ENCODE measurements at places on chromosomes 3 and 15.
A peak's percentile ranks its signal among the peaks of the same experiment; 100 is the strongest.

- no peak for DNase-seq
Observed at GRCh38 chr3:3086239-3086638, 23.9 kb downstream of the IL5RA start.

DNA sequence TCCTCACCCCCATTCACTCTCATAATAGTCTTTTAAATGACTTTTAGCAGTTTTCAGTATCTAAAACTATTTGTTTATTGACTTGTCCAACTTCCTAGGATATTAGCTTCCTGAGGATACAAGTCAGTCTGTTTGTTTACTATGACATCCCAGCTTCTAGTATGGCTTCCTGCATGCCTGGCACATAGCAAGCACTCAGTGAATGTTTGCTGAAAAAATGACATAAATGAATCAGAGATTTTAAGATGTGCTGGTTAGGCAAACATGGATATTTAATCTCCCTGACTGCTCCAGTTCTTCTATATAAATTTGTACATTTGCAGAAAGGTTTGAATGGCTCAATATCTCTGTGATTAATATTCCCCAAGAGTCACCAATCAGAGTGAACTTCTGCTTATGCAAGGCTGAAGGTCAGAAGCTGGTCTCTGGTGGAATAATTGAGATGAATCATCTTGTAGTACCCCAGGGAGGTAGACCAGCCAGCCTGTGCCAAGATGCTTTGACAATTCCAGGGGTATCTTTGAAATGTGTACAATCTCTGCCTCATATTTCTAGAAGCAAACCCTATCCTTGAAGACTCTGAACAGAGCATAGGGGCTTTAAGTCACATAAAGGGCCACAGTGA is 219.0 kb upstream of the LMCD1 start:
- DNase-seq: peak; percentile 10

- no peak for DNase-seq
Observed at GRCh38 chr15:42490291-42490670, 660 bp downstream of the ZNF106 start.

DNA sequence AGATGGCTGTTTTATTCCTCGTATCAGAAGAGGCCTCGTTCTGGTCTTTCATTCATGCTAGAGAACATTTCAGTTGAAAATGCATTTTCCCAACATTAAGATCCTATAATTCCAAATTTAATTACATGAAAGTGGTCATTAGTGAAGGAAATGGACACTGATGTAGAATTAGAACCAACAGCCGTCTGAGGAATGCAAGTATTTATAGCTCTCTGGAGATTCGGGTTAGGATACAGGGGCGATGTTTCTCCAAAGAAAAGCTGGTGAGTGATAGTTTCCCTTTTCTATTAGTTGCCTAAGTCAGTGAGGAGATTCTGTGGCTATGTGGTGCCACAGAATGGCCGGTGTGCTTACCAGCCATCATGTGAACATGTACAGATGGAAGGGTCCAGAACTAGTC is 109.0 kb upstream of the IL12A start:
- no peak for DNase-seq

DNA sequence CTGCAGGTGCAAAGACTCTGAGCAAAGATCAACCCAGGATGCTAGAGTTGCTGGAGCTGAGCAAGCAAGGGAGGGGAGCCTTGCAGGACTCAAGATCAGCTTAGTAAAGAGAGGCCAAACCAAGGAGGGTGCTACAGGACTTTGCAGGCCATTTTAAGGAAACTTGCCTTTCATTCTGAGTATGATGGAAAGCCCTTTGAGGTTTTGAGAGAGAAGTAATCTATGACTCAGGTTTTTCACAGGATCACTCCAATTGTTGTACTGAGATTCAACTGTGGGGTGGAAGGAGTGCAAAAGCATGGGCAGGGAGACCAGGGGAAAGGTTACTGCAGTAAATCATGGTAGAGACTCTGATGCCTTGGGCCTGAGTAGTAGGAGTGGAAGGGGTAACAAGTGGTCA is 260.4 kb upstream of the GPR149 start:
- no peak for DNase-seq

DNA sequence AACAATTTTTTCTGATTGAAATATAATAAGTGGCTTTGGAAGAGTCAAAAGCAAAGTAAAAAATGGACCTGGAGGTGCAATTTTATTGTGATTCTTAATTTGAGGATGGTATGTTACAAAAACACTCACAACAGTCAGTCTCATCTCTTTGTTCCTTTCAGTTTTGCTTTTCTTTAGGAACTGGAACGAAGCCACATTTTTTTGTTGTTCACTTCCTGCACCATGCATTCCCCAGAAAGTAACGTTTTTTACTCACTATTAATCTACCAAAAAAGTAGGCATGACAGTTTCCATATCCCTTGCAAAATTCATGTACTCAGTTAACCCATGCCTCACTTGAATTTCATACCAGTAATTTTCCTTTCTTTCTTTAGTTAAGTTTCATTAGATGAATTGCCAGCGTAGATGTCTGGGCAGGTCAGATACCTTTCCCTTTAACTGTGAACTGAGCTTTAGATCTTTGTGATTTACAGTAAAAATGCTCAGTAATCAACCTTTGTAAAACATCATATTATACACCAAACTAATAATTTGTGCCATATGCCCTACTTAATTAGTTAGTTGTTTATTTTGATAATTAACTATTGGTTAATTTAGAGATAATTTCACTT is 384.3 kb downstream of the ROBO1 start:
- no peak for DNase-seq

- peak; percentile 16 for DNase-seq
Observed at GRCh38 chr3:57234613-57235575, 7.4 kb downstream of the APPL1 start.

DNA sequence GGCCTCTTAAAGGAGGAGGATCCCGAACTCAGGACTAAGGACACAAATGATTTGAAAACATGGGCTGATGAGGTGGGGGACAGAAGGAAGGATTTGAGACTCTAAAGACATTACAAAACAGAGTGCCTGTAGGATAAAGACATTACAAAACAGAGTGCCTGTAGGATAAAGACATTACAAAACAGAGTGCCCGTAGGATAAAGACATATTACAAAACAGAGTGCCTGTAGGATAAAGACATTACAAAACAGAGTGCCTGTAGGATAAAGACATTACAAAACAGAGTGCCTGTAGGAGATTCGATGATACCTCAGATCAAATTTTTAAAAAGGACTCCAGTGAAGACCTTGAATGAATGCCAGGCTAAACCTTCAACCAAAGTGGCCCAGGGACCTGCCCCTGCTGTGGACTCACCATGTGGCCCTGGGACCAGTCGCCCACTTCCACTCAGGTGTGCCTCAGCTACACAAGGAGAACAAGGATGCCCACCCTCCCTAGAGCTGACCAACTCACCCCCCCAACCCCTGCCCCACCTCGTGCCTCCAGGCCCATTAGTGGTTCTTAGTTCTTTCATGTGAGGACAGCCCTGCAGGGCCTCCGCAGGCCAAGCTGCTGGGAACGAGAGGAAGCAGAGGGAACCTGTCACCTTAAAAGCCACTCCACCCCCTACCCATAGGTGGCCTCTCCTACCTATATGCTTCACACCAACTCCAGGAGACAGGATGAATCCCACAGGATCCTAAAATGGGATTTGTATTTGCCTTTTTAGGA is 59.8 kb downstream of the SH3BP5 start:
- DNase-seq: peak; percentile 24

- no peak for DNase-seq
Observed at GRCh38 chr15:74696808-74697207, 984 bp upstream of the EDC3 start.

DNA sequence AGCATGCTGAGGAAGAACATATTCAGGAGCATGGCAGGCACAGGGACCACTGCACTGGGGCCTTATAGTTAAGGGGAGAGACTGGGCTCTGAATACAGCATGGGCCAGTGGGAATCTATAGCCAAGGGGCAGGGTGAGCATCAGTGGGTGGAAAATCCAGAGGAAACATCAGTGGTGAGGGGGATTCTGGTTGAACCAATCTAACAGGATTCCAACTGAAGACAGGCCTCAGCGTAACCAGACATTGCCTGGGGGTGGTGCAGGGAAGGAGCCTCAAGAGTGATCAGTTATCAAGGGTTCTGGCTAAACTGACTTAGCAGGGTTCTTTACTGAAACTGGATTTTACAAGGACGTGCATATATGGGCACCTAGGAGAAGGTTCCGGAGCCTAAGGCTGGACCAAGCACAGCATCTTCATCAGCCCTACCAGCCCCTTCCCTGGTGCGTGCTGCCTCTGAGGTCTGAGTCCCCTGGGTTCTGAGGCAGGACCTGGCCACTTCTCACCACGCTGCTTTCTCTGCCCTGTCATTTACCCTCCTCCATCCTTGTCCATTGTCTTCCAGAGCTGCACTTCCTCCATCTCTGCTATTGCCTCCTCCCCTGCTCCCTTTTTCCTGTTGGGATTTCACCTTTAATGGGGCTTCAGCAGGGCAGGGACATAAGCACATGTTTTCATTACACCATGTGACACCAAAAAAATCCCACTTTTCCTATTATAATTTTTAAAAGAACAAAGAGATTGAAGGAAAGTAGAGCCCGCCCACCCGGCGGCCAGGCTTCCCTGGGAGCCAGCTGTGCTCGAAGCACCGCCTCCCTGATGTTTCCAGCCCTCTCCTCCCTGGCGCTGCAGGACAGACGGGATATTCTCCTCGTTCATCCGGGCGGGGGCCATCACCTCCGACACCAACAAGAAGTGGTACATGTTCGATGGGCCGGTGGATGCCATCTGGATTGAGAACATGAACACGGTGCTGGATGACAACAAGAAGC is 52.1 kb downstream of the DNAH1 start:
- no peak for DNase-seq

GRCh38 chr15:93989440-93989998 is 241.8 kb upstream of the MCTP2 start:
- no peak for DNase-seq

GRCh38 chr3:48215019-48215418 is 8.3 kb upstream of the CAMP start:
- DNase-seq: no peak

DNA sequence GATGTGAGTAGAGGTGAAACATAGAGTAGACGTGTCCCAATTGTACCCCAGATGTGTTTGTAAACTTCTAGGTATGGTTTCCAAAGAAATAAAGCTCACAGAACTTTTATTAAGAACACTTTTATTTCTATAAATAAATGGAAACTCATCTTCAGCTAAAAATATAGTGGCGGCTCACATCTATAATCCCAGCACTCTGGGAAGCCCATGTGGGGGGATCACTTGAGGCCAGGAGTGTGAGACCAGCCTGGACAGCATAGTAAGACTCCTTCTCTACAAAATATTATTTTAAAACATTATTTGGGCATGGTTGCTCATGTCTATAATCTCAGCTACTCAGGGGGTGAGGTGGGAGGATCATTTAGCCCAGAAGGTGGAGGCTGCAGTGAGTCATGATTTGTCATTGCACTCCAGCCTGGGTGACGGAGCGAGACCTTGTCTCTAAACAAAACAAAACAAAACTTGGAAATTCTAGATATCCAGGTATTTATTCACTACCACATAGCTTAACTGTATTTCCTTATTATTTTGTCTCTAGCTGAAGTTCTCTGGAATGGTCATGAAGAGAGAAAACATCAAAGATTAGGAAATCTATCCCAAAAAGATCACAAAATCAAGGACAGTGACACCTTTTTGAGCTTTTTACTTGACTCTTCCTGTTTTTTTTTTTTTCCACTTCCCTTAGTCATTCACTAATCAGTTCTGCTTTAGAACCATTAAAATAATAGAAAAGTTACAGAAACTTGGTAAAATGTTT is 258.1 kb downstream of the TIGIT start:
- peak; percentile 14 for DNase-seq

DNA sequence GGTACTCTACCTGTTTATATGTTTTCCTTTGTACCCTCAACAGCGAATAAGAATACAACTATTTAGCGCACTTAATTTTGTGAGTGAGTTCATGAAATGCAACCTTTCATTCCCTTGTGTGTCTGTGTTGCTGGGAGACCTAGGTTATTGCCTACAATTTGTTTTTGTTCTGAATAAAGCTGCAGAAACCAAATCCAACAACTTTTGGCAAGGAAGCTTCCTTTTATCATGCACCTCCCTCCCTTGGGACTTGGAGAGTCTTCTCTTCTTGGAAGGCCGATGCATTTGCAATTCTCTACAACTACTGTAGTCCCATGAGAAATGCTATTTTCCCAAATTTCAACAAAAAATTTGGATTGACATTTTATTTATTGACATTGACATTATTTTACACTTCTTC is 1002.4 kb upstream of the CADM2 start:
- DNase-seq: no peak

DNA sequence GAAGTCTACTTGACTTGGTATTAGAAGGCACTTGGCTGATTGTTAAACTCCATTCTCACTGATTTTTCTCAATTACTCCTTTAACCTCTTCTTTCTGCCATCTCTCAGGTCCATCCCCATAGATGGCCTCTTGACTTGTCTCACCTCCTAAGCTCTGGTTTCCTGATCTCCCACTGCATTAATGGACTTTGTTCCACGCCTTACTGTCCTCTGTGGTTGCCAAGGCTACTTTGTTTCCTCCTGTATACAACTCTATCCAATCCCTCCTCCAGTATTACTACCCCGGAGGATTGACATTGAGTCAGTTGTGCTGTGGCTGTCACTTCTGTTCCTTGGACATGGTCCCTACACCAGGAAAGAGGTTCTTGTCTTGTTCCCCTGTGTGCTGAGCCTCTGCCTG is 10.6 kb upstream of the GLCE start:
- no peak for DNase-seq

DNA sequence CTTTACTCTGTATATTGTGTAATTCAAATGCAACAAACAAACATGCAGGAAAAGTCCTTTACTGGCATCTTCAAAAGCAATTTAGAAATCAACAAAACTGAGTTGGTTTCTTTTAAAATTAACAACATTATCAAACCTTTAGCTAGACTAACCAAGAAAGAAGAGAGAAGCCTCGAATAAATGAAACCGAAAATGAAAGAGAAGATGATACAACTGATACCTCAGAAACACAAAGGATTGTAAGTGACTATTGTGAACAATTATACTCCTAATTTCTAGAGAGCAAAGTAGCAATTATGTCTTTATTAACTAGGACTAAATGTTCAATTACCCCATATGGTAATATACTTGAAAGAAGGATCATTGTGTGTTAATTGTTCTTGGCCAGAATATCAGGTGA is 49.2 kb upstream of the P3H2 start:
- DNase-seq: peak; percentile 19

DNA sequence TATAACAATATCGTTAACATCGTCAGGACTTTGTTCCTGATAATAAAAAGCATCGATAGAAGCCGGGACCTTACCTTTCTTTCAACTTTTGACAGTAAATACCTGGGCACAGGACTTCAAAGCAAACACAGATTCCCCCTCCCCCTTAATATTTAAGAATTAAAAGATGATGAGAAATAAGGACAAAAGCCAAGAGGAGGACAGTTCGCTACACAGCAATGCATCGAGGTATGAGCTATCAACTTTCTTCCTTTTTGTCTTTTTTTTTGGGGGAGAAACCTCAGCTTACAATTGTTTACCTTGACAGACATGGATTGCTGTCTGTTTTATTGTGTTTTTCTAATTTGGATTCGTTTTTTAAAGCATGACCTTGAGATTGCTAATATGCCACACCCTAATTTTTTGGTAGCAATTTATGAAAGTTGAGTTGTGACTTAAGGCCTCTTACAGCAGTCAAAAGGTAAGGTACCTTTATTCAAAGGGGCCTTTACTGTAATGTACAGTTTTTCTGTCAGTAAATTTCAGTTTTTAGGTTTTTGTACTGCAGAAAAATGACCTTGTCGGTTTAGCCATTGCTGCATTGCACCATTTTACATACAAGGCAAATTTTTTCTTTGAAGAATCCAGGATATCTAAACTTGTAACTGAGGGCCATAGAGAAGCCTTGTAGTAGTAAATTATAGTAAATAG is 1.1 kb downstream of the CHD2 start:
- DNase-seq: peak; percentile 54
